ENCODE measurements at places on chromosomes 7 and 10. TPM values are rescaled to one million over a fixed set of nuclear protein-coding genes. Genes with fewer than 3 reads are reported as not detected.

- H3K36me3 ChIP-seq = peaks cover 1% of the 10 kb centered on the region
- H3K27ac ChIP-seq = no peak overlapping the region
- H3K27me3 ChIP-seq = no peaks in the 10 kb centered on the region
- no peak for DNase-seq
Observed at GRCh38 chr7:139827042-139827441, 2.0 kb upstream of the TBXAS1 start.

- peaks cover 34% of the 10 kb centered on the region for H3K27me3 ChIP-seq
- no peak overlapping the region for H3K4me3 ChIP-seq
- no peak overlapping the region for H3K27ac ChIP-seq
- peaks cover 5% of the 10 kb centered on the region for H3K4me1 ChIP-seq
- no peak for DNase-seq
Observed at GRCh38 chr10:125193306-125193877, 33.0 kb upstream of the CTBP2 start.

GRCh38 chr7:41312235-41312634 lies 390.7 kb downstream of the INHBA start:
- no peaks in the 10 kb centered on the region for H3K27me3 ChIP-seq
- no peaks in the 10 kb centered on the region for H3K4me1 ChIP-seq
- no peak overlapping the region for H3K4me3 ChIP-seq
- DNase-seq = no peak
- no peaks in the 10 kb centered on the region for H3K36me3 ChIP-seq

GRCh38 chr7:157668221-157668883 lies 331.5 kb downstream of the DNAJB6 start:
- H3K4me1 ChIP-seq = no peaks in the 10 kb centered on the region
- no peak overlapping the region for H3K27ac ChIP-seq
- DNase-seq = no peak
- no peak overlapping the region for H3K4me3 ChIP-seq
- peaks cover 56% of the 10 kb centered on the region for H3K27me3 ChIP-seq

GRCh38 chr10:126701526-126701925 lies 31.0 kb upstream of the C10orf90 start:
- H3K4me3 ChIP-seq = no peak overlapping the region
- H3K27me3 ChIP-seq = peaks cover 20% of the 10 kb centered on the region
- H3K27ac ChIP-seq = no peak overlapping the region
- H3K36me3 ChIP-seq = no peaks in the 10 kb centered on the region

- H3K4me1 ChIP-seq = no peaks in the 10 kb centered on the region
- no peak overlapping the region for H3K4me3 ChIP-seq
- H3K27me3 ChIP-seq = no peaks in the 10 kb centered on the region
- peaks cover 20% of the 10 kb centered on the region for H3K36me3 ChIP-seq
Observed at GRCh38 chr7:133829336-133829897, 297.7 kb upstream of the LRGUK start.

- H3K27me3 ChIP-seq = peaks cover 12% of the 10 kb centered on the region
- H3K36me3 ChIP-seq = no peaks in the 10 kb centered on the region
- H3K4me1 ChIP-seq = no peaks in the 10 kb centered on the region
- no peak for DNase-seq
- H3K27ac ChIP-seq = no peak overlapping the region
Observed at GRCh38 chr7:158595068-158595467, 7.4 kb upstream of the PTPRN2 start.

DNA sequence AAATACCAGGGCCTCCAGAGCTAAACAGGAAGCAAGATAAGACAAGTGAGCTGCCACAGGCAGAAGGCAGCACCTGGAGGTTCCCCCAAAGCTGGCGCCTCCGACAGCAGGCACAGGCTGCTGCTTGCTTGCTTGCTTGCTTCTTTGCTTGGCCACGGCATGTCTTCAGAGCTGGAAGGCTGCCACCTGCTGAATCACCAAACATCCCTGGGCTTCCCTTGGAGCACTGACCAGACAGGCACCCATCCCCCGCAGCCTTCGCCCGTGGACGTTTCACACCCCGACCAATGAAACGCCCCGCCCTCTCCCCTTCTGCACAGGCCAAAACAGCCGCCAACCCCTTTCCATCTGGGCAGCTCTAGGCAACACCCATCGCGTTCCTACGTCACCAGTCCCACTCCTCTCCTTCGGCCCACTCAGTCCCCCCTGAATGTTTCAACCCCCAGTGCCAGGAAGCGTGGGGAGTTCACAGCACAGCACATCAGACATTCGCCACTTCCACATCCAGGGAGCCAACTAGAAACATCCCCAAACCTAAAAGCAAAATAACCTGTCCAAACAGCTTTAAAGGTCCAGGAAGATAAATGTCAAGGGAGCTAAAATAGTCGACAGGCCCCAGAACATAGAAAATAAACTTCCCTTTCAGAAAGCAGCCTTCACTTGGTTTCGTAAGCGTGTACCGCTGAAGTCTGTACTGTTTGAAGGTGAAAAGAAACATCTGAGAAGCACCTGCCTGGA lies 1.6 kb downstream of the SGMS1 start:
- H3K4me3 ChIP-seq = peak overlapping the region; percentile 88
- no peaks in the 10 kb centered on the region for H3K36me3 ChIP-seq
- H3K4me1 ChIP-seq = peaks cover 39% of the 10 kb centered on the region
- peak; percentile 46 for DNase-seq

SLC18A3 gene
- total RNA-seq = 0.20 TPM

PNLIPRP3 gene
- total RNA-seq = not detected

YKT6 gene
- 79.2 TPM for total RNA-seq

HMX2 gene
- not detected for total RNA-seq

Measured in progenitor cell of endocrine pancreas (in vitro differentiated cells).